NB4 (cell line): ENCODE measurements at places on chromosomes 6 and 20.

DNA sequence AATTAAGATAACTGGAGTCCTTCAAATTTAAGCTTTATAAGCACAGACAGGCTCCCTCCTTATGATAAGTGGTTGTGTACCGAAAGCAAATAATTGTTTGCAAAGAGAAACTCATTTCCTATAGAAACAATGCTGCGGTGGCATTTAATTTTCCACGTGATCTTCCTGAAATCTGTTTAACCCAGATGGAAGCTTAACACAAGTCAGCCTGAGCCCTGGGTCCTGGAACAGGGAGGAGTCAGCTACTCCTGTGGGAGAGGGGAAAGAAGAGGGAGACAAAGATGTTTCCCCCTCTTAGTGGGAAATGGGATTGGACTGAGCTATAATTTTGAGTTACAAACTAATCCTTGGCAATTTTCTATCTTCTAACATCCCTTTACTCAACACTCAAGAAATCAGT, 136.5 kb downstream of the ELOVL4 start:
- DNase-seq, result no peak

- no peak for DNase-seq
Measured at GRCh38 chr20:22904905-22905304, 130.2 kb upstream of the SSTR4 start.

GRCh38 chr6:109579361-109579760, 96.3 kb upstream of the ZBTB24 start:
- no peak for DNase-seq

DNA sequence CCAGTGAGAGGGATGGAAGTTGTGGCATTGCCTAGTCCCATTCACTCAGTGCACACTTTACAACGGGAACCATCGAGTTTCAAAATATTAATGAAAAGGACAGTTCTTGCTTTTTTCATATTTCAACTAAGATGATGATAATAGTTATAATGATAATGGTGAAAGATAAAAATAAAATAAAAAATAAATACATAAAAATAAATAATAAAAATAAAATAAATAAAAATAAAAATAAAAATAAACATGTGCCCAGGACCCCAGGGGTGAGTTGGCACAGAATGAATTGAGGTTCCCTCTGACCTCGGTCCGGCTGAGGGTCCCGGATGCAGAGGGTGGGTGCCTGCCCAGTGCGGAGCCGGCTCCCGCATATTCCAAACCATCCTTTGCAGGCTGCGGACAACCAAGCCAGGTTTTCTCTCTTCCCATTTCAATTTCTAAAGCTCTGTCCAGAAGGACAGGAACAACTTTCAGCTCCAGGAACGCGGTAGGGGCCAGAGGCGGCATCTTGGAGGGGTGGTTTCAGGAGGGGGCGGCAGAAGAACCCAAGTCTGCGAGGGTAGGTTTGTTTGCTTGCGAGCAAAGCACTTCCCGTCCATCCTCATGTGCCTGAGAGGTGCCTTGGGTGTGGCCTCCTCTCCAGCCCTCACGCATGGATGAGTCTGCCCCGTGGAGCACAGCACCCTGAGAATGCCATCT, 236.8 kb downstream of the DLL1 start:
- DNase-seq, result no peak

GRCh38 chr20:1712634-1713624, 55.4 kb upstream of the SIRPG start:
- DNase-seq, result no peak

DNA sequence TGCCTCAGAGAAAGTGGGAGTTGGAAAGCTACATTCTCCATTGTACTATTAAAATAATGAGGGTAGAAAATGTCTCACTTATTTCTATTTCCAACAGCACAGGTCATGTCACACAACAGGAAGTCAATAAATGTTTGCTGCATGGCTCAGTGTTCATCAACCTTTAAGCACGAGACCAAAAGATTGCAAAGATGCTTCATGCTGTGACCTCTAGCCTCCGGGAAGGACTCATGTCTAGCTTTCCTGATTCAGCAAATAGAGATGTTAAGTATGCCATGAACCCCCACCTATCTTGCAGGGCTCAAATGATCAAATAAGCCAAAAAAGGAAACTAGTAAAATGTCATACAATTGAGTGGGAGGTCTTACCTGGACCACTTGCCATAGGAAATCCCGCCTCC, 57.4 kb downstream of the NCOA6 start:
- DNase-seq, result no peak

GRCh38 chr6:158205169-158205944, 37.2 kb downstream of the GTF2H5 start:
- DNase-seq, result no peak
